NCI-H524 treated with DMSO at 0.1 percent for 48 hours (cell line): ENCODE measurements at places on chromosomes 12 and 14.

- no peak for DNase-seq
Observed at GRCh38 chr12:14960548-14961465, 594 bp downstream of the ARHGDIB start.

- DNase-seq: no peak
Observed at GRCh38 chr12:49865109-49865781, 22.3 kb upstream of the BCDIN3D start.

DNA sequence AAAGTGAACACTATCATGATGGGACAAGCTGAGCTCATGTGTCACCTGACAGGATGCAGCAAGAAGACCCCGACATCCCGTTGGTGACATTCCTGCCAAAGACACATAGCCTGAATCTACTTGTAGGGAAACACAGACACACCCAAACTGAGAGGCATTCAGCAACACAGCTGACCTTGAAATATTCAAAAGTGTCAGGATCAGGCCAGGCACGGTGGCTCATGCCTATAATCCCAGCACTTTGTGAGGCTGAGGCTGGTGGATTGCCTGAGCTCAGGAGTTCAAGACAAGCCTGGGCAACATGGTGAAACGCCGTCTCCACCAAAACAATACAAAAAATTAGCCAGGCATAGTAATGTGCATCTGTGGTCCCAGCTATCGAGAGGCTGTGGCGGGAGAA lies 232.0 kb upstream of the PLXNC1 start:
- no peak for DNase-seq

- no peak for DNase-seq
Observed at GRCh38 chr14:24310646-24311604, at the start of gene LTB4R. Gene LTB4R, plus strand, starts transcription at chr14:24311502. Its CDS starts 4,150 bp downstream, at chr14:24315652.
